ENCODE measurements at places on chromosomes 5 and 9. TPM values are rescaled to one million over a fixed set of nuclear protein-coding genes. Genes with fewer than 3 reads are reported as not detected.

CERCAM gene
- total RNA-seq: 1.8 TPM

PSMB7 gene
- total RNA-seq: 83.0 TPM

HK3 gene
- total RNA-seq: 24.2 TPM

ZCCHC9 gene
- 16.0 TPM for total RNA-seq

RPL35 gene
- total RNA-seq: 2,254 TPM

SPATA31D4 gene
- total RNA-seq: not detected

All from mononuclear cell (primary cell).